Breast epithelium (tissue), 4 donors: ENCODE measurements at places on chromosomes 3 and 15. TPM values are rescaled to one million over a fixed set of nuclear protein-coding genes. Genes with fewer than 3 reads are reported as not detected.

Gene NRROS
- total RNA-seq: 13.9 TPM

Gene ACTC1
- total RNA-seq: 1.6 TPM

Gene ONECUT1
- total RNA-seq: not detected

Gene NAA50
- total RNA-seq: 140 TPM

Gene WDR93
- total RNA-seq: 1.0 TPM

Gene RTP3
- total RNA-seq: not detected

Gene SUSD5
- 0.66 TPM for total RNA-seq

Gene KLF15
- 129 TPM for total RNA-seq

Gene RHOV
- 12.1 TPM for total RNA-seq

Gene PODXL2
- total RNA-seq: 8.8 TPM

Gene ABHD14A
- total RNA-seq: 17.1 TPM

Gene PATL2
- total RNA-seq: 1.6 TPM

Gene COMMD2
- total RNA-seq: 38.8 TPM

Gene PIK3R4
- 55.2 TPM for total RNA-seq

Gene CGNL1
- 5.4 TPM for total RNA-seq

Gene CCR2
- total RNA-seq: 2.2 TPM

Gene GPR27
- total RNA-seq: 0.32 TPM

Gene RASGRP1
- 4.8 TPM for total RNA-seq

Gene CYP1A2
- not detected for total RNA-seq

Gene MYRIP
- total RNA-seq: 2.3 TPM

Gene TRIM59
- 5.0 TPM for total RNA-seq

Gene FGF12
- 2.1 TPM for total RNA-seq

Gene RAD51
- total RNA-seq: not detected

Gene TMEM207
- not detected for total RNA-seq

Gene THPO
- 1.3 TPM for total RNA-seq

Gene ANKRD34C
- total RNA-seq: not detected

Gene PSMD2
- 201 TPM for total RNA-seq
